Stimulated activated CD4-positive, alpha-beta T cell treated with anti-CD3 and anti-CD28 coated beads, Interleukin-1b, Interleukin-23, amount 100 ng/mL, for 4 hours (primary cell): ENCODE measurements at places on chromosomes 5 and 9.

GRCh38 chr5:88613051-88613450 is 269.9 kb downstream of the MEF2C start:
- no peak for DNase-seq

- no peak for DNase-seq
These were observed 45.8 kb upstream of the CLK4 start for GRCh38 chr5:178672630-178673029.

DNA sequence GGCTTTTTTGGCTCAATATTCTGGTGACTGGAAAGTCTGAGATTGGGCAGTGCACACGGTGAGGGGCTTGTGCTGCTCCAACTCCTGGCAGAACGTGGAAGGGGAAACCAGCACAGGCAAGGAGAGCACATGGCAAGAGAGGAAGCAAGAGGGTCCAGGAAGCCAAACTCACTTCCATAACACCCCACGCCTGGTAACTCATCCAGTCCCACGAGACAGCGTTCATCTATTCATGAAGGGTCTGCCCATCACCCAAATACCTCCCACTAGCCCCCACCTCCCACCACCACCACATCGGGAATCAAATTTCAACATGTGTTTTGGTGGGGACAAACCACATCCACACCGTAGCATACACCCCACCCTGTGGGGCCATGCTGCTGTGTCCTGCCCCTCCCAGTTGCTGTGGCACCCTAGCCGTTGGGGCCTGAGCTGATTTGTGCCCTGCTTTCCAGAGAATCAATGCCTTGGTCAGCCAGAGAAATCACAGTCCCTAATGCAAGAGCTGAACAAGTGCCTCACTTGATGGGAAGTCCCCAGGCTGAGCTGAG is 27.3 kb downstream of the PROP1 start:
- DNase-seq = no peak

DNA sequence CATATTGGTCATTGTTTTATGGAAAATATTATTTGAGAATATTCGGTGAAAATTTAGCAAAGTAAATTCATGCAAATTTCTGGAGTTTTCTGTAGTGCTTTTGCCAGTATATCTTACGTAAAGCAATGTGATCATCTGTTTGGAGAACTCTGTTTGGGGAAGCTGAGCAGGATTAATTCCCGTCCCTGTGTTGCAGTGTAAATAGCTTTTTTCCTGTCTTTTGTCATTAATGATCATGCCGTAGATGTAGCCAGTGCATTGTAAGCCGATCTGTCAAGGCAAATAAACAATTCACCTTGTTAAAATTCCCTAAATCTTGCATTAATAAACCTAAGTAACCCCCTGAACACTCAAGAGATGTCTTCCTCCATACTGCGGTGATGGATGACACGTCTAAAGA is 39.2 kb downstream of the PPIC start:
- DNase-seq = no peak

DNA sequence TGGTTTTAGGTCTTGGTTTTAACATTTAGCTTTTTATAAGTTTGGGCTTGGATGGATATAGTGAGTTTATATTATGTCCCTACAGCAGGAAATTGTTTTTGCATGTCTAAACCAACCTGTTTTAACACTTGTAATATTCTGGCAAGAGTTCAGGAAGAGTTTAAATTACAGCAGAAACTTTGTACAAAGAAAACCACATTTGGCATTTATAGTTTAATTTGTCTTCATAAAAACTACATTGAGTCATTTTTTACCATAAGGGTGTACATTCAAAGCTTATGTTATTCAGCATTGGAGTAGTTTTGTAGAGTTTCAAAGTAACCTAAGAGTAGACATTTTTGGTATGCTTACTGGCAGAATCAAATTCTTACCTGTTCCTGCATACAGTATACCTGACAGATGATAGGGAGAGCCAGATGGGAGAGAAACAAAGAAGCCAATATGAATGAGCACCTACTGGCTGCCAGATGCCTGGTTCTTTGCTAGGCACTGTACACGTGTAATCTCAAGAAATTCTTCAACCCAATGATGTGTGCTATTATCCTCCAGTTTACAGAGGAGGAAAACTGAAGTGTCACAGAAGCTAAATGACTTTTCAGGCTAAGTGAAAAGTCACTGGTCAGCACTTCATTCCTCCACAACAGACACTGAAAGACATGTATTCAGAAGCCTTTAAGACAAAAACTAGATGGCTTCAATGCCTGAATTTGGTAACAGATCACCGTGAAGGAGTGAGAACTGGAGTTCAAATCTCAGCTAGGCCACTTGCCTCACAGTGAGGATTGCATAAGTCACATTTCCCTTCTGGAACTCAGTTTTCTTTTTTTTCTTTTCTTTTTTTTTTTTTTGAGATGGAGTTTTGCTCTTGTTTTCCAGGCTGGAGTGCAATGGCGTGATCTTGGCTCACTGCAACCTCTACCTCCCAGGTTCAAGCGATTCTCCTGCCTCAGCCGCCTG is 25.9 kb upstream of the ECM2 start:
- DNase-seq = no peak
